ENCODE measurements at places on chromosomes 5 and 9.

DNA sequence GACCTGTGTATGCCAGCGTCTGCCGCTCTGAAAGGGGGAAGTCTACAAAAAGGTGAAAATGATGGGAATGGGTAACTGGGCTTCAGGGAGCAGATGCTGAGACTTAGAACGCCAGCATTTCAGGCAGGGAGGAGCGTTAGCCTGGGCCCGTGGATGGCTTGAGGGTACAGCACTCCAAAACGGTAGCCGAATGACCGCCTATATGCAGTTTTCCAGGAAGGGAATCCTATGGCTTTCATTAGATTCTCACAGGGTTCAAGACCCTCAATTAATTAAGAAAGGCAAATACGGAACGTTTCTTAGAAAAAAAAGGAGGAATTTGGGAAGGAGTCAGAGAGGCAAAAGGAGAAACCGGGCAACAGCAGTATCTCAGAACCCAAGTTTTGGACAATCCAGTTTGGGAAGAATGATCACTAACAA is 639 bp downstream of the AMACR start:
- peak; percentile 53 for DNase-seq

- no peak for DNase-seq
These were observed 34.9 kb upstream of the RPS23 start for GRCh38 chr5:82313016-82313415.

DNA sequence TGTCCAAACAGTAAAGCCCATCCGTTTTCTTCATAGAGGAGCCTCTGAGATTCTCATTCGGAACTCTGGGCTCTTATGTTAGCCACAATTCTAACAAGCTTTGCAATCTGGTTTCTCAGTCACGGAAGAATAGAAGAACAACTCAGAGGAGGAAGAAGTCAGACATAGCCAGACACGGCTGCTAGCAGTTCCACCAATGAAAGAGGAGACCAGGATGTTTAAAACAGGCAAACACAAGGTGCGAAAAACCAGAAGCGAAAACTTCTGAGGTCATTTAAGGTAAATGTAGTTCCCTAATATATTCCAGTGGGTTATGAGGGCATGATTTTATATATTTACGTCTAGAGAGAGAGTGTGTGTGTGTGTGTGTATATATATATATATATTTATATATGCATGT is 34.1 kb upstream of the GDNF start:
- DNase-seq = no peak

DNA sequence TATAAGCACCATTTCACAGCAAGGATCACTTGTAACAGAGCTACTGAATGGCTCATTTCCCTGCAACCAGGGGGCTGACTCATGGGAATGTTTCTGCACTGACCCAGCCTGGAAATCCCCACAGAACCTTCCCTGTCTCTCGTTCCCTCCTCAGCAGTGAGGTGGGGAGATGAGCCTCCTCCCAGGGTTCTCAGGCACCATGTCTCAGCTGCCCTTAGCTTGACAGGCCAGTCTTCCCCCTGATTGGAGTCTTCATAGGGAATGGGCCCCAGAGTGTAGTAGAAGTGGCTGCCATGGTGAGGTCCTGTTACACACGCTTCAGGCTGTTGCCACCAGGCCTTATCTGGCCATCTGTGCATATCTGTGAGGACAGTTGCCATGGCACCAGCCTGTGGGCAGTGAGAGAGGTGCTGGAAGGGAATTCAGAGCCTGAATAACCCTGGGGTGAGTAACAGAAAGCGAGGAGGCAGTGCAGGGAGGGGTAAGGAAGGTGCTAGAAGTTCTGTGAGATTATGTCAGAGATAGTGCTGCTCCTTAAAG is 324.4 kb downstream of the ENC1 start:
- DNase-seq = no peak

GRCh38 chr5:95791751-95792150 is 30.8 kb downstream of the GLRX start:
- no peak for DNase-seq

GRCh38 chr9:91029650-91030361 is 228.2 kb downstream of the SYK start:
- peak; percentile 18 for DNase-seq

DNA sequence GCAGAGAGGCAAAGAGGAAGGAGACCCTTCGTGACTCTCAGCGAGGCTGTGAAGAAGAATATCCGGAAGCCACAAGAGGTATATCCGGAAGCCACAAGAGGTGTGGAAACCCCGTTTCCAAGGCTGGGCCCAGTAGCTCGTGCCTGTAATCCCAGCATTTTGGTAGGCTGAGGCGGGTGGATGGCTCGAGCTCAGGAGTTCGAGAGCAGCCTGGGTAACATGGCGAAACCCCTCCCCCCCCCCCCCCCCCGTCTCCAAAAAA is 612 bp upstream of the BBLN start:
- DNase-seq = no peak

- no peak for DNase-seq
These were observed 309.6 kb downstream of the DTWD2 start for GRCh38 chr5:118678746-118679145.

- no peak for DNase-seq
These were observed 566 bp downstream of the GPR21 start for GRCh38 chr9:123033864-123034601.

- no peak for DNase-seq
These were observed 58.0 kb upstream of the ROR2 start for GRCh38 chr9:92008041-92008440.

- no peak for DNase-seq
These were observed 4.7 kb upstream of the PANK3 start for GRCh38 chr5:168583742-168584482.

Data from right forelimb (tissue), 1 donor.